ENCODE measurements at places on chromosomes 1 and 21. TPM values are rescaled to one million over a fixed set of nuclear protein-coding genes. Genes with fewer than 3 reads are reported as not detected.
A peak's percentile ranks its signal among the peaks of the same experiment; 100 is the strongest.

DNA sequence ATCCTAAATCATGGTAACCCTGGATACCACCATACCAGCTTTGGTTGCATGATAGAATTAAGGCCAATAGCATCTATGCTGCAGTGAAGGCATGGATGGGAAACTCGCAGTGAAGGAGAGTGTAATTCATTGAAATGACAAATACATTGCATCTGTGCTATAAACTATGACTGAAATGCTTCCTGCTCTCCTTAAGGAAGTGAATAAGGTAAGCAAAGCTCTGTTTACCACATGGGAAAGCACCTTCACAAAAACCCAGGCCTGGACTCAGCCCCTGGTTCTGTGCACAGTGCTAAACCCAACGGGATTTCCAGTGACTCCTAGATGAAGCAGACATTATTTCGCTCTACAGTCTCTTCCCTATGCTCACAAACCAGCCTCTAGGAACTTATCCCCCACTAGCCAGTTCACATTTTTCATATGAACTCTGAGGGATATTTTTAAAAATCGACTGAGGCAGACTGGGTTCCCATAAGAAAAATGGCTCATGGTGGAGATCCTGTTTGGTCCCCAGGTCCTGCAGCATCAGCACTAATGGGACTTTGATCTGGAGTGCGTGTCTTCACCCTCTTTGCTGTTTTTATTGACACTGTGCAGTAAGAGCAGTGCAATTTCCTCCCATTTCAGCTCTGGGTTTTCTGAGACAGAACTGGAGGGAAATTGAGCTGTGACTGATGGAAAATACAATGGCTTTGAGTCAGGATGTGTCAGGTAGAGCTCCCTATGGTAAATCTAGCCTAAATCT, 362.7 kb downstream of the SIPA1L2 start:
- H3K4me3 ChIP-seq = no peak overlapping the region
- H3K27ac ChIP-seq = no peak overlapping the region
- H3K27me3 ChIP-seq = no peaks in the 10 kb centered on the region
- no peak for DNase-seq
- no peaks in the 10 kb centered on the region for H3K4me1 ChIP-seq

The MORN1 gene
- 0.59 TPM for total RNA-seq

- peak; percentile 47 for DNase-seq
- H3K4me1 ChIP-seq = no peaks in the 10 kb centered on the region
- peak overlapping the region; percentile 85 for H3K27ac ChIP-seq
- no peaks in the 10 kb centered on the region for H3K36me3 ChIP-seq
- H3K27me3 ChIP-seq = no peaks in the 10 kb centered on the region
Measured at GRCh38 chr1:25996966-25997827, 666 bp downstream of the PAFAH2 start.

DNA sequence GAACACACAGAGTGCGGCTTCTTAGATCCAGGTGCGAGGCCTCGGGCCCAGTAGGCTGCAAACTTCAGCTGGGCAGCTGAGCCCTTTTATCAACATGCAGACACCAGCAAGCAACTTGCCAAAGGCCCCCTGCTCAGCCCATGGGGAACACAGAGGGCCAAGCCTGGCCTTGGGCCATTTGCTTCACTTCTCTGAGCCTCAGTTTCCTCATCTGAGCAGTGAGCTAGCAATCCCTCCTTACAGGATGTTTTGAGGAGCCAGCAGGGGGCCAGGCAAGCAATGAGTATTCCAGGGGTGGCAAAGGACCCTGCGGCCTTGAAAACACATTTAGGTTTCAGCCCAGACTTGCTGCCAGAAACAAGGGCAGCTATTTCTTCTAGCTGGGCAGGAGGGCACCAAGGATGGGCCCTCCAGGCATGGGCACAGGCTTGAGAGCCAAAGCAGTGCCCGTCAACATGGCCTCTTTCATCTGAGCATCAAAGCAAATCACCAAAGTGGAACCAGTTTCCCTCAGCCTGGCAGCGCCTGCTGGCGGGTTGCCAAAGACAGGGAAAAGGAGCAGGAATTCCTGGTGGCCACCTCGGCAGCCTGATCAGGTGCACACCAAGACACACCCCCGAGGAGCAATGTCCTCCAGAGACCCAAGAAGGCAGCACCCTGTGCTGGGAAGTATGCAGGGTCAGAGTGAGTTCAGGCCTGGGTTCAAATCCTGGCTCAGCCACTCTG, 1.4 kb downstream of the MATN1 start:
- H3K4me1 ChIP-seq = no peaks in the 10 kb centered on the region
- no peaks in the 10 kb centered on the region for H3K27me3 ChIP-seq
- no peak overlapping the region for H3K4me3 ChIP-seq
- no peak for DNase-seq
- H3K27ac ChIP-seq = no peak overlapping the region
- H3K36me3 ChIP-seq = no peaks in the 10 kb centered on the region

The RGSL1 gene
- total RNA-seq = not detected

GRCh38 chr1:54800041-54800898, 853 bp downstream of the TTC22 start:
- no peak for DNase-seq
- H3K27me3 ChIP-seq = no peaks in the 10 kb centered on the region
- peak overlapping the region; percentile 37 for H3K4me3 ChIP-seq
- no peaks in the 10 kb centered on the region for H3K4me1 ChIP-seq

DNA sequence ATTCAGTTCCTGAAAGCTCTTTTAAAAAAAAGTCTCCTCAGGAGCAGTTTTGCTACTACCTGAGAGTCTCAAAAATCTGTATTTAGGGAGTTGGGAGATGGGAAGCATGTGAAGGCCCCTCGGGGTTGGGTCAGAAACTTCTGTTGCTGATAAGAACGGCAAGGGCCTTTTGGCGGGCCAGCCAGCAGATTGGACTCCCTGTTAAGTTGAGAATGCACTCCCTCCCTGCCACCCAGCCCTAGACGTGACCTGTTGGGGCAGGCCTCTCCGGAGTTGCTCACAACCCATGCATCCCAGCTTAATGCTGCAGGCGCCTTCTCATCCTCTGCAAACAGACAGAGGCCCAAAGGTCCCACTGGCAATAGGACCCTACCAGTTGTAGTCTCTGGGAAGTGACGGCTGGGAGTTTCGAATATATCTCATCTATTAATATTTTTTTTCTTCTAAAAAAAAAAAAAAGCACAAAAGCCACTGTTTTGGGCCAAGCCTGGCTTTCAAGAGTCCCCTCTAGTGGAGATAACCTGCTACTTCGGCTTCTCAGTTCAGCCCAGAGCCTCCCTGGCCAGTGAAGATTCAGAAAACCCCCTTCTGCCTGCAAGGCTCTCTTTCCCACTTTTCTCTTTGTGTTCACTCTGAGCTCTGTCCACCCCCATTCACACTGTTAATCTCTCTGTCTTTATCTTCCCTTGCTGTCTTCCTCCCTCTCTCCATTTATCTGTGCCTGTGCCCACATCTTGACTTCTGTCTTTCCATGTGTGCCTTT, 5.3 kb downstream of the PLXNA2 start:
- peak; percentile 55 for DNase-seq
- no peaks in the 10 kb centered on the region for H3K36me3 ChIP-seq
- peaks cover 4% of the 10 kb centered on the region for H3K4me1 ChIP-seq
- H3K27ac ChIP-seq = peak overlapping the region; percentile 30

The RNF19B gene
- 14.0 TPM for total RNA-seq

GRCh38 chr1:155847823-155848529, 9.0 kb downstream of the GON4L start:
- no peaks in the 10 kb centered on the region for H3K4me1 ChIP-seq
- H3K27me3 ChIP-seq = no peaks in the 10 kb centered on the region
- H3K36me3 ChIP-seq = no peaks in the 10 kb centered on the region
- no peak overlapping the region for H3K4me3 ChIP-seq
- H3K27ac ChIP-seq = no peak overlapping the region
- DNase-seq = no peak

DNA sequence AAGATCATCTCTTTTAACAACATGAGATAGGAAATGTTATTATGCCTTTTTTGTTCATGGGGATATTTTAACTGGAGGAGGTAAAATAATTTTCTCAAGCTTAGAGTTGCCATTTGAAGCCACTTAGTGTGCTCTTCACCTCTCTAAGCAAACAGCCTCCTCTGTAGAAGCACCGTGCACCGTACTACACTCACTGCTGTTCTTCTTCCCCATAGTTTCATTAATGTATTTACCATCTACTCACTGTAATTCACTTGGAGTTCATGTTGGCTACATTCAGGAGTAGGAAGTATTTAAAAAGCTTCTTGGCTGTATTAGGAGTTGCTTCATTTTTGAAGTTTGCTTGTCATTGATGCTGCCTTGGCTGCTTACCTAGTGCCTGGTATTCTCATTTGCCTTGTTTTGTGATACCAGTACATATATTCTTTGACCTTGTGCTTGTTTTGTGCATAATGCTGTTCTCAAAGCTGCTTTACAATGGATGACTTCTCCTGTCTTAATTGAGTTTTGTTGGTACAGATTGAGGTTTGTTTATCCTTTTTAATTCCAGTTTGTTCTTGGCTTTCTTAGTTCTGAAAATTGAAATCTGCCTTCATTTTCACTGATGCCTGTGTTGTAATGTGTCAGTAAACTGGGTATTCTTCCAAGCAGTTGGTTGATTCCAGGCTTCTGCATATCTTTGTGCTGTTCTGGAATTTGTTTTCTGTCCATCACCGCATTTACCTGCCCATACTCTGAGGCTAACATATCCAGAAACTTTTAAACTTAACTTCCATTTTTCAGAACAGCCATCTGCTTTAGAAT, 240.4 kb downstream of the HMCN1 start:
- H3K27me3 ChIP-seq = no peaks in the 10 kb centered on the region
- H3K27ac ChIP-seq = no peak overlapping the region
- no peak overlapping the region for H3K4me3 ChIP-seq
- no peak for DNase-seq

DNA sequence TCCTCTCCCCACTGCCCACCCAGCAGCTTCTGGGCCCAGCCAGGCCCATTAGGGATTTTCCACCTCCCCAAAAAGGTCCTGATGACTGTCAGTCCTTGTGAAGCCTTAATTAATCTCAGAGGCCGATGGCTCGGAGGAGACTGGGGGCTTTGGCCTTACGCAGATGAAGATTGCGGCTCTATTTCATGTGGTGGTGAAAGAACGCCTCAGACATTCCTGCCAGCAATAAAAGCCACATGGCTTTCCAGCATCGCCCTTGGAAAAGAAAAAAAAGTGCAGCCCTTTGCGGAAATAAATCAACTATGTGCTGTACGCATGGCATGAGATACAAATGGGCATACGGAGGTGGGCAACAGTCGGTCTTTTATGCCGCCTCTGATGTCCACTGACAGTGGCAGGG, 6.6 kb upstream of the RUNX3 start:
- DNase-seq = no peak
- peaks cover 7% of the 10 kb centered on the region for H3K27me3 ChIP-seq
- no peak overlapping the region for H3K4me3 ChIP-seq
- H3K27ac ChIP-seq = no peak overlapping the region
- no peaks in the 10 kb centered on the region for H3K36me3 ChIP-seq
- no peaks in the 10 kb centered on the region for H3K4me1 ChIP-seq

DNA sequence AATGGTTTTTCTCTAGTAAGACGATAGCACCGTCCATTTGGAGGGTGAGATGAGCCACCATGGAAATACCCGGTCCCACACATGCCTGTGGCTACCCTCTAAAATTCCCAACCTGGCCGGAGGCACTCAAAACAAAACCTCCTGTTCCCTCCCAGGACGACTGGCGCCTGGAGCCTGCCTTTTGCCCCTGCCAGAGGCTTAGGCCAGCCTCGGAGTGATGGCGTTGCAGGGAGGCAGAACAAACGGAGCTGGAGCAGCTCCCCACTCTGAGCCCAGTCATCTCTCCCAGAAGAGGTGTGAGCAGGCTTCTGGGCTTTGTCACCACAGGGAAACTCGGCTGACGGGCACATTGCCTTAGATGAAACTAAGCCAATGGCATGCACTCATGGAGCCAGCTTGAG, 213.7 kb upstream of the HOOK1 start:
- DNase-seq = no peak
- H3K4me1 ChIP-seq = no peaks in the 10 kb centered on the region
- H3K27me3 ChIP-seq = no peaks in the 10 kb centered on the region
- no peak overlapping the region for H3K4me3 ChIP-seq

DNA sequence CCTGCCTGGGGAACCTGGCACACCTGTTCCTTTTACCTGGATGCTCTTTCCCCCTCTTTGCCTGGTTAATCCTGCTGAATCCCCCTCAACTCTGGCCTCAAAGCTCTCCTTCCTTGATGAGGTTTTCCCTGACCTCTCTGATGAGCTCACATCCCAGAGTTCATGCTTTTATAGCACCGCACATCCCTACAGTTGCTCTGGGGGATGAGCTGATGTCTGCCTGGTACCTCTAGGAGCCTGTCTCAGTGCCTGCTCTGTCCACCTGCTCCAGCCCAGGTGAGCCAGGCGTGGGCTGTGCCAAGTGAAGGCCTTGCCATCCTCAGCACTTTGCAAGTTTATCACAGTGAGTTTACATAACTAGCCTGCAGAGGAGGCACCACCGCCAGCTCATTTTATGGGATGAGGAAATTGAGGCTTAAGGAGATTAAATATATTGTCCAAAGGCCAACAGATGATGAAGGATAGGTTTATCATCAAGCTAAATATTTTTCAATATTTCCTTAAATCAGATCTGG, 58.6 kb upstream of the TMPRSS2 start:
- DNase-seq = no peak
- no peaks in the 10 kb centered on the region for H3K4me1 ChIP-seq
- H3K36me3 ChIP-seq = no peaks in the 10 kb centered on the region
- no peak overlapping the region for H3K4me3 ChIP-seq
- no peak overlapping the region for H3K27ac ChIP-seq

The S100A16 gene
- total RNA-seq = 72.6 TPM

- no peak for DNase-seq
- H3K4me1 ChIP-seq = no peaks in the 10 kb centered on the region
- no peaks in the 10 kb centered on the region for H3K27me3 ChIP-seq
- H3K27ac ChIP-seq = no peak overlapping the region
Measured at GRCh38 chr21:46401186-46401910, 57.3 kb upstream of the DIP2A start.

The RIIAD1 gene
- 1.1 TPM for total RNA-seq

DNA sequence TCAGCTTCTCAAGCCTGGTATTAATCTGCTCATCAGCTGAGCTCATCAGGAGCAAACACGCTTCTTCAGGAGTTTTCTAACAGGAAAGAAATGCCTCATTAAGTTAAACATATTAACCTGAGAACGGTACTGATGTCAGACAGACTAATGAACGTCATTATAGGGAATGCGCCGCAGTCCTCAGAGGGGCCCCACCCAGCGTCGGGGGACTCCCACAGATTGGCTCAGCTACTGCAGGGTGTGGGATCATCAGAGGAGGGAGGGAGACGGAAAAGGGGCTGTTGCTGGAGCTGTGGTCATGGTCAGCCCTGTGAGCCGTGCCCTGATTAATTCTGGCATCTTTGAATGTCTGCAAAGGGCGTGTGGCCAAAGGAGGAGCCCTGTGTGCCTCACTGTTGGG, 348.5 kb downstream of the PTPRU start:
- DNase-seq = no peak
- H3K4me3 ChIP-seq = no peak overlapping the region
- H3K36me3 ChIP-seq = no peaks in the 10 kb centered on the region

- H3K27ac ChIP-seq = peak overlapping the region; percentile 77
- DNase-seq = no peak
- peaks cover 14% of the 10 kb centered on the region for H3K4me1 ChIP-seq
- H3K36me3 ChIP-seq = no peaks in the 10 kb centered on the region
- peak overlapping the region; percentile 53 for H3K4me3 ChIP-seq
Measured at GRCh38 chr1:226408285-226409184, 642 bp upstream of the PARP1 start.
